ELF-1 (cell line): ENCODE measurements at places on chromosomes 5 and 9.

GRCh38 chr9:114236391-114237138 lies 81.2 kb downstream of the COL27A1 start:
- no peak for DNase-seq

- peak; percentile 36 for DNase-seq
These were observed 226.6 kb downstream of the SNX18 start for GRCh38 chr5:54743997-54744788.

- DNase-seq: no peak
These were observed 602.6 kb downstream of the TLR4 start for GRCh38 chr9:118306801-118307200.

GRCh38 chr9:91150998-91151717 lies 210.6 kb downstream of the AUH start:
- no peak for DNase-seq

GRCh38 chr5:52869391-52869790 lies 81.7 kb downstream of the ITGA1 start:
- no peak for DNase-seq

- DNase-seq: no peak
These were observed 148.9 kb downstream of the RMI1 start for GRCh38 chr9:84129529-84129928.

- no peak for DNase-seq
These were observed 346.0 kb downstream of the KDM4C start for GRCh38 chr9:7103771-7104170.
